ENCODE measurements at places on chromosomes 16 and 17.

GRCh38 chr17:82324566-82325285 is 7.3 kb upstream of the CD7 start:
- no peak for DNase-seq

DNA sequence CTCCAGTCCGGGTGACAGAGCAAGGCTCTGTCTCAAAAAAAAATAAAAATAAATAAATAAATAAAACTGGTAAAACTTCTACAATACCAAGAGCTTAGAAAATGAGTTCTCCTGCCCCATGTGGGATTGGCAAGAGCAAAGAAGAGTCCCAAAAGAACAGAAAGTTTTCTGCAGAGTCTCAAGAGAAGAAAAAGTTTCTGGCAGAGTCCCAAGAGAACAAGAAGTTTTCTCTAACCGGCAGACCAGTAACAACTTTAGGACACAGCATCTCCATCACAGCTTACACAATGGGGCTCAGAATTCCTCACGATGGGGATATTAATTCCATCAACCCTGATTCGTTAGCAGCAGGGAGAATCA is 1.1 kb downstream of the SLC39A11 start:
- DNase-seq: no peak

DNA sequence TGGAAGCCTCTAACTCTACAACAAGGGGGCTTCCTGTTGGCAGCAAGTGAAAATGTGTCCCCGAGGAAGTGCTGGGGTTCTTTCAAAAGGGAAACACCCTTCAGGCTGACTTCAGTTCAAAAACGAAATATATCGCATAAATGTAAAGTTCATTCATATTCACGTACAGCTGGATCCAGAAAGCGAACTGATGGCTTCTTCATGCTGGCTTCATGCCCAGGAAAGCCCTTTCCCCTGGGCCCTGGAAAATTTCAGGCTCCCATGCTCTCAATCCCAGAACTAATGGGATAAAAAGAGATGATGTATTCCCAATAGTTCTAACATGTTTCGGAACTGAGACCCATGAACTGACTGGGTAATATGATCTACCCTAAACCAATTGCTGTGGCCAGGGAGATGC is 104.7 kb upstream of the CDH13 start:
- DNase-seq: no peak

DNA sequence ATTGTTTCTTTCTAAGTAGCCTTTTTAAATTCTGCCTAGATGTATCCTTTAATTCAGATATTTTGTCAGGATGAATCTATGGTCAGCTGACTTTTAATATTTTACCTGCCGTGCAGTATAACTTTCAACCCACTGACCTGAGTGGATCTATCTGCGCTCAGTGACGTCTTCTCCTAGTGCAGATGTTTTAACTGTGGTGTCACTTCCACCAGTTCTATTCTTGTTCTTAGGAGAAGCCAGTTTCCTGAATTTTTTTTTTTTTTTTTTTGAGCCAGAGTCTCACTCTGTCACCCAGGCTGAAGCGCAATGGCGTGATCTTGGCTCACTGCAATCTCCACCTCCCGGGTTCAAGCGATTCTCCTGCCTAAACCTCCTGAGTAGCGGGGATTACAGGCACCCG is 5.0 kb upstream of the TM4SF5 start:
- no peak for DNase-seq

DNA sequence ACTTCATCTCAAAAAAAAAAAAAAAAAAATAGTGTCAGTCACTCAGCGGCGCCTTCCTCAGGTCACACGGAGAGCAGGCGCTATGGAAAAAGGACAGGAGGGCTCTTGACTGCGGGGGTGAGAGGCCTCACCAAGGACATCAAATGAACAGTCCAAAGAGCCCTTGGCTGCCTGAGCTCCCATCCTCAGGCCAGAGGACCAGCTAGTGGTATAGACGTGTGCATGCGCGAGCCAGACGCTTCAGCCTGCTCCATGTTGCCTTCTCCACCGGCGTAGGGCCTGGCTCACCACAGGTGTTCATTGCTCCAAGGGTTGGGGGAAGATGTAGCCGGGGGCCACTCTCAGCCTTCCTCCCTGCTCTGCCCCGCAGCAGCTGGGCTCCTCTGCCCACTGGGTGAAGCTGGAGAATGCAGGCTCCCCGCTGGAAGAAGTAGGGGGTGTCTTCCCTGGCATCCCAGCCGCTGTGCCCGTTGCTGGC is 65.8 kb upstream of the PLCG2 start:
- no peak for DNase-seq

- DNase-seq: no peak
Measured at GRCh38 chr17:72525225-72526015, 404.6 kb downstream of the SOX9 start.

DNA sequence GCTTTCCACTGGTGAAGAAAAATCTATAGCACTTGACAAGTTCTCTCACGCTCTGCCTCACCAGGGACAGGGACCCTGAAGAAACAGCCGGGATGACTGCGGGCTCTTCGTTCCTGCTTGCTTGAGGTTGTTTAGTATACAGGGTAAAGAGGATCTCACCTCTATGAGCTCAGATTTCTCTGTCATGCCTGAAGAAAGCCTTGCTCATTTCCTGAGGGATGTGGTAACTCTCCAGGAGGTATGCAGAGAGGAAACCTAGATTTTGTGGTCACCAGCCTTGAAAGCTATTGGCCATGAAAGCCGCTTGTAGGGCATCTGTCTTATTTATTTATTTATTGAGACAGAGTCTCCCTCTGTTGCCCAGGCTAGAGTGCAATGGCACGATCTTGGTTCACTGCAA is 23.2 kb downstream of the USP43 start:
- DNase-seq: no peak

DNA sequence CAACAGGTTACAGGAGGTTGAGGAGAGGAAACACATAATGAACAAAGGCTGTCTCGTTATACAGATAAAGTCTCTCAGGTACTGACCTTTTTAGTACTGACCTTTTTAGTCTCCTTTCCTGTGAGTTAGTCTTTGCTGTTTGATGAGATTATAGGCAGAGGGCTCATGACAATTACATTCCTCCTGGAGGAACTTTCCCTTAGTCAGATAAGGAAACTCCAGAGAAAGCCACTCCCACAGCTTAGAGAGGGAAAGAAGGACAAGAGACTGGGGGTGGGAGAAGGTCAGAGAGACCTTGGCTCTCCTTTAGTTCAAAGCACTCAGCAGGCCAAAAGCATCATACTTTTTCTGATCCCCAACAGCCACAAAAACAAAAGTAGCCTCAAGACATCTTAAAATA is 15.3 kb upstream of the PSMD7 start:
- DNase-seq: no peak

DNA sequence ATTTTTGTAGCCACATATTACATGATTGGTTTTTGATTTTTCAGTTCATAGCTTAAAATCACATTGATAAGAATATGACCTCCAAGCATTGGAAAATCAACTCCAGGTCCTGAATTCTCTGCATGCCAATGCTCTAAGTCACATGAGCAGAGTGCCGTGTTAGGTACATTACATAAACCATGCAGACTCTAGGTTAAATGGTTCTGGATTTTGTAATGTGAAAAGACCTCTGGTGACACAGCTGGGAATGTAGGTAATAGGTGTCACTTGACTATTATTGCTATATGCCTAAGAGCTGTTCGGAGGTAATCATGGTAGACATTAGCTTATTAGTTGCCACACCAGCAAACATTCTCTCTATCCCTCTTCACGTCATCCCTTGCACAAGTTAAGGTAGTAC is 231.1 kb upstream of the SALL1 start:
- DNase-seq: no peak

GRCh38 chr17:55642741-55643140 is 79.9 kb downstream of the TMEM100 start:
- DNase-seq: no peak

DNA sequence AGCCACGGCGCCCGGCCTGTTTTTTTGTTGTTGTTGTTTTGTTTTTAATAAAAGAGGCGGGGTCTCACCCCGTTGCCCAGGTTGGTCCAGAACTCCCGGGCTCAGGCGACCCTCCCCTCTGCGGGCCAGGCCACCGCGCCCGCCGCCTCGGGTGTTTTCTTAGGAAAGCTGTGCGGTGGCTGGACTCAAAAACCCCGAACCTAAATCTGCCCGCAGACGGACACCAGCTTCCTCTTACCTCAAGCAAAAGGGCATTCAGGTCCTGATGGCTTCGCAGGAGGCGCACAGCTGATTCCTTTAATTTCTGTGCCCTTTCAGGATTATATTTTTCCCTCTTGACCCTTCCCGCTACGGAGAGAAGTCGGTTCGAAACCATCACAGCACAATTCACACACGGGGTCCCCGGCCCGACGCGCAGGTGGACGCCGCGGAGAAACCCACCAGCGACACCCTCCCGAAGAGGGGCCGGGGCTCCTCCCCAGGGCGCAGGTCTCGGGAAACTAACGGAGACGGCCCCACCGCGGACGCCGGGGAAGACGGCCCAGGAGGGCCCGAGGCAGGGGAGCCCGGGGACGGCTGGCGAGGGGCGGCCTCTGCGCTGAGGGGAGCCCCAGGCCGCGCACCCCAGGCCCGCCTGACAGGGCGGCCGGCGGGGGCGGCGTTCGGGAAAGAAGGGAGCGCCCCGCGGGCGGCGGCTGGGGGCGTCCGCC is 653 bp downstream of the FANCA start:
- no peak for DNase-seq

DNA sequence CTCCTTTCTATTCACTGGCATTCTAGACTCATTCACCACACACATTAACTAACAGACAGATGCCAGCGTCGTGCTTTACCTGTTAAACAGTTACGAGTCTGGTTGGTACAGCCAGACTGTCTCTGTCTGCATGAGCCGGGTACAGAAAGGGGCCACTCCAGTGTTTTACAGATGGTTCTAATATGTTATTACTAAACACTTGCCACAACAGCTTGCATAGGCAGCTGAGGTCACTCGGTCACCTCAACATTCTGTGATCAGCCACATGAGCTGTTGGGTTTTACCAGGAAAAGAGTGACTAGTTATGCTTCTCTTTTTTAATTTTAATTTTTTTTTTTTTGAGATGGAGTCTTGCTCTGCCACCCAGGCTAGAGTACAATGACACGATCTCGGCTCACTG is 25.2 kb downstream of the CD300A start:
- DNase-seq: no peak

DNA sequence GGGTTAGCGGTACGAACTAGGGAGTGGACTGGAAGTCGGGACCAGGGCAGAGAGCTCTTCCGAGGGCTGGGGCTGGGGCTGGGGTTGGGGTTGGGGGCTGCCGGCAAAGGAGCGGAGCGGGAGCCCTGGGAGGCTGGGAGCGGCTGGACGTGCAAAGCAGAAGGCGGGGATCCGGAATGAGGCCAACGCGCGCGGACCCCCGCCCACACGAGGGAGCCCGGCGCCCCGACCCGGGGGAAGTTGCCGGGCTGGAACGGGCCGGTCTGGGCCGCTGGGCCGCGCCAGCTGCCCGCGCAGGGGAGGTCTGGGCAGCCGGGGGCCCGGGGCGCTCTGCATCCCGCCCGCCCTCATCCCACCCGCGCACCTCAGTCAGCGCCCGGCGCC is 323 bp downstream of the ST3GAL2 start:
- DNase-seq: no peak

GRCh38 chr17:19308398-19308797 is 54.1 kb downstream of the B9D1 start:
- no peak for DNase-seq

DNA sequence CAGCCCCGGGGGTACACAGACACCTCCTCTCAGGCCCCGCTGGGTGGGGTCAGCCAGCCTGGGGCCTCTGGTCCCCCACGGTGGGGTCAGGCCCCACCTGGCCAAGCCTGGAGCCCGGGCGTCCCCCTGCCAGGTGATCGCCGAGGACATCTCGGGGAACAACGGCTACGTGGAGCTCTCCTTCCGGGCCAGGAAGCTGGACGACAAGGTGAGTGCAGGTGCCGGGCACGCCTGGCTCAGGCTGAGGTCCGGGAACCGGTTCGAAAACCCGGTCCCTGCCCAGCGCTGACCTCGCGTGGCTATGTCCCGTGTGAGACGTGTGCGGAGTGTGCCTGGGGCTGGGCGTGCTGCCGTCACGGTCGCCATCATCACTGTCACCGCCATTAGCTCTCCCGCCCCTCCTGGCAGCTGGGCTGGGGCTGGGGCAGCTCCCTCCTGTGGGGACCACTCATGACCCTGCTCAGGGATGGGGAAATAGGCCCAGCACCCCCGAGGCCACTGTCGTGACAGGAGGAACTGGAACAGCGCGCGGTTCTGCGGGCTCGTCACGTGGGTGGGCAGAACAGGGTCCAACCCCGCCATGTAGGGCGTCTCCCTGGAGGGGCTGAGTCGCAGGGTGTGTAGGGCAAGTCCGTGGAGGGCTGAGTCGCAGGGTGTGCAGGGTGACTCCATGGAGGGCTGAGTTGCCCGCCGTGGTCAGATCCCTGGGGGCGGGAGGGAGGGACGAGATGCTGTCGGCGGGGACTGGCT is 8.5 kb downstream of the CPNE7 start:
- DNase-seq: no peak

GRCh38 chr17:28072936-28073533 is 30.6 kb downstream of the NLK start:
- no peak for DNase-seq
